ENCODE measurements at places on chromosomes 7 and 10.
A peak's percentile ranks its signal among the peaks of the same experiment; 100 is the strongest.

DNA sequence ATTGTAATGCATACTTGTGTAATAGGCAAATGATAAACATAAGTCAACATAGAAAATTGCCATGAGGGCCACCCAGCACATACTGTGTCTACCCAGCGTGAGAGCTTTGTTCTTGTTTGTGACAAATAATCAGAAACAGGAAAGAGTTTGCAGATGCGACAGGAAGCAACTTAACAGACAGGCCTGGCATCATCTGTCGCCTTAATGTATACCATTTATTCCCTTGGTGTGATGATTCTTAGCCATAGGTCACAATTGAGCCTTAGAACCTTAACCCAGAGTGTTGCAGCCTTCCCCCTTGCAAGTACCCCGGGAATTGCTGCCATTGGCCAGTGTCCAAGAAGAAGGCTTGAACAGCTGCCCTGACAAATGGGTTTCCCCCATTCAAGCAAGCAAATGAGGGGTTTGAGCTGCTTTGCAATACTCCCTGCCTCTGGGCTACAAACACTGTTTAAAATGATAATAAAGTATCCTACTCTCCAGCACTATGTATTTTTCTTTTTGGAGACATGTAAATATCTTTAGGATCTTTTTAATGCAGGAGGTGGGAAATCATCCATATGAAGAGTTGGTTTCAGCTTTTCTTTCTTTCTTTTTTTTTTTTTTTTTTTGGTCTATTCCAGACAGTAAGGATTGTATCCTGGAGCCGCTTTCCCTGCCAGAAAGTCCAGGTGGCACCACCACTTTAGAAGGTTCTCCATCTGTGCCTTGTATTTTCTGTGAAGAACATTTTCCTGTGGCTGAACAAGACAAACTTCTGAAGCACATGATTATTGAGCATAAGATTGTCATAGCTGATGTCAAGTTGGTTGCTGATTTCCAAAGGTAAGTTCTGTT, 80.0 kb downstream of the ZNF277 start:
- DNase-seq, result no peak

GRCh38 chr7:43568529-43568928, 14.4 kb upstream of the STK17A start:
- no peak for DNase-seq

DNA sequence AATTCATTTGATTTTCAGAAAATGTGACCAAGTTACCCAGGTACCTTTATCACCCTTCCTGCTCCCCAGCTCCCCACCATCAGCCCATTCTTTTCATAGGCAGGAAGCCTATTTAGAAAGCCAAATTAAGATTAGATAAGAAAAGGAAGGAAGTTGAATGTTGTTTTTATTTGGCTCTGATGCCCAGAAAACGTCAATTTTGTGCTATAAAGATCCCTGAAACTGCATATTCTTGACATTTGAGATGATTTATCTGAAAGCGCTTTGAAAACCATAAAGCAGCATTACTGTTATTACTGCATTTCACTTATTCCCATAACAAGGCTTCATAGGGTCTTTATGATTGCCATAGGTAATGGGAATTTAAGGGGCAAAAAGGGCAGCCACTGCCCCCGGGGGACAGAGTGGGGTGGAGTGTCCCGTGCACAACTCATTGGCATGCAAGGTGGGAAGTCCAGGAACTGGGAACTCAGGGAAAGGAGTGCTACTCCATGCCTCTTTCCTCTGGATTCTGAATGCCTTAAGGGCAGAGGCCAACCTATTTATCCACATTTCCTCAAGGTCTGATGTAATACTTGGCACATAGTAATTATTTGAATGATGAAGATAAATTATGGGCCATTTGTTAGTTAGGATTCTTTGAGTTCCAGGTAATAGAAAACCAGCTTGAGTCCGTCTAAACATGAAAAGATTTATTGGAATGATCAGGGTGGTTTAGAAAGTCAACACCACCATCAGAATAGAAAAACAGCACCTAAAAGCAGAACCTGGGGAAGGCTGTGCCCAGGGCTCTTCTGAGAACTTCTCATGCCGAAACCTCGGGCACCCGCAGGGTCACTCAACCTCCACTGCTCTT, 100.6 kb upstream of the ELMO1 start:
- DNase-seq, result no peak

DNA sequence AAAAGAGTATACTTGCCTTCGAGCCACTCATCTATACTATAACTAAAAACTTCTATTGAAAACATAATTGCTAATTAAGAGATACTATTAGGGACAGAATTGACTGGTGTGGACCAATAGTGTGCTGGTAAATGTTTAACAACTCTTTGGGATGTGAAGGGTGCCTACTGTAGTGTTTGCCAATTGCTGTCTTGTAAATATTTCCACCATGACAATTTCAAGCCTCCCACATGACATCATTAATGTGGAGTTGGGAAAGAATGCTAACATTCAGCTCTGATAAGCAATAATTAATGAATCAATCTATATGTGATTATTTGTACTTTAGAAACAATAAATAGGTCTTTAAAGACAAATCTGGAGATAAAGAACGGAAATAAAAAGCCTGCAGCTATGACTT, 136.8 kb downstream of the DGKB start:
- no peak for DNase-seq

DNA sequence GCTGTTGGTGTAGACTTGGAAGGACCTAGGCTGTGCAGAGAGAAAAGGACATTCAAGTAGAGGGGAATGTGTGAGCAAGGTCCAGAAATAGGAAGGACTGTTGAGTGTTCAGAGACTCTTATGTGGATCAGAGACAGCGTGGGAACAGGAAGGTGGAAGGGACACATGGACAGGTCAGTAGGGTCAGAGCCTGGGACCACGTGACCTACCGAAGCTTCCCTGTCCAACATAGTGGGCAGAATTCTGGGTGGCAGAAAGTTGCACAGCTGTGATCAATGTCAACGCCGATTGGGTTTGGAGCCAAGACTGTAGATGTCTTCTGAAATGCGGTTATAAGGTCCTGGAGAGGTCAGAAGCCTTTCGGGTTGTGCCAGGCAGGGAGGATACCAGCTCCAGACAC, 195.9 kb upstream of the MKI67 start:
- no peak for DNase-seq

- no peak for DNase-seq
Observed at GRCh38 chr10:68435803-68436202, 28.7 kb upstream of the RUFY2 start.

DNA sequence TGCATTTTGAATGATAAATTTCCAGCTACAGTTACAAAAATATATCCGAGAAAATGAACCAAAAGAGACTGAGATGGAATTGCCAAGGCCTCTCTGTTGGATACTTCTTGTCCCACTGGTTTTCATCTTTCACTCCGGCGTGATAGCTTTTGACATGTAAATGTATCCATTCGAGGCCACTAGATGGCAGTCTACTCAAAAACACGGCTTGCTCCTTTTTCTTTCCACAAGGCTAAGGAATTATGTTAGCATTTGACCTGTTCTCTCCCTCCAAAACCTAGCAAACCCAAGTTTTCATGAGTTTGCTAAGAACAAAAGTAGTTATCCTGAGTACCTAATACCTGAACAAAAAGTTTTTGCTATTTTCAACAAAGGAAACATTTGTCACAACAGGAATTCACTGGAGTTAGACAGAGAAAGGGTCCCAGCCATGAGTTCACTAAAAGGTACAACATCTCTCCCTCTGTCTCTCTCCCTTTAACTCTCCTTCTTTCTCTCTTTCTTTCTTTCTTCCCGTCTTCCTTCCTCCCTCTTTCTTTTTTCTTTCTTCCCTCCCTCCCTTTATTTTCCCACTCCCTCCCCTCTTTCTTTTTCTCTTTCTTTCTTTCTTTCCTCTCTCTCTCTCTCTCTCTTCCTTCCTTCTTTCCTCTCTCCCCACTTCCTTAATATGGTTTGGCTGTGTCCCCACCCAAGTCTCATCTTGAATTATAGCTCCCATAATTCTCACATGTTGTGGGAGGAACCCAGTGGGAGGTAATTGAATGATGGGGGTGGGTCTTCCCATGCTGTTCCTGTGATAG, 207.9 kb upstream of the MYO3A start:
- DNase-seq, result no peak

DNA sequence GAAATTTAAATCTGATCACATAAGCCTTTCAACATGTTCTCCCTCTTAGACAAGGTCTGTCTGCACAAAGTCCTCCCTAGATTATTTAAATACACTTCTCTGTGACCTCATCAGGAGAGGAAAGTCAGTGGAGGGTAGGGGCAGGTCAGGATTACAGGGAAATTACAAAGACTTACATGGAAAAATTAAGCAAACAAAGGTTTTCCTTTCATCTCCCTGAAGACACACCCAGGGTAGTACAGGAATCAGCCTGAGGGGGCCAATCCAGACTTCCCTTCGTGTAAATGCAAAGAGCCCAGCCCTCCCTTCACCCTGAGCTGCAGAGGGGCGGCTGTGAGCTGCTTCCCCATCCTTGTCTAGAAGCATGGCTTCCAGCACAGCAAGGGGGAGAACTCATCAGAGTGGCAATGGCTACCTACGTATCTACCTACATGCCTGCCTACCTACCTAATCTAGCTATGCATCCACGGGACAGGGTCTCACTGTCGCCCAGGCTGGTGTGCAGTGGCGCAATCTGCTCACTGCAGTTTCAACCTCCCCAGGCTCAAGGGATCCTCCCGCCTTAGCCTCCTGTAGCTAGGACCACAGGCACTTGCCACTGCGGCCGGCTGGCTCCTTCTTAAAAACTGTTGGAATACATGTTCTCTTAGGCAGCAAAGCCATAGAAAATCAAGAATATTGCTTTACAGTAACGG, 33.2 kb downstream of the PITRM1 start:
- no peak for DNase-seq

DNA sequence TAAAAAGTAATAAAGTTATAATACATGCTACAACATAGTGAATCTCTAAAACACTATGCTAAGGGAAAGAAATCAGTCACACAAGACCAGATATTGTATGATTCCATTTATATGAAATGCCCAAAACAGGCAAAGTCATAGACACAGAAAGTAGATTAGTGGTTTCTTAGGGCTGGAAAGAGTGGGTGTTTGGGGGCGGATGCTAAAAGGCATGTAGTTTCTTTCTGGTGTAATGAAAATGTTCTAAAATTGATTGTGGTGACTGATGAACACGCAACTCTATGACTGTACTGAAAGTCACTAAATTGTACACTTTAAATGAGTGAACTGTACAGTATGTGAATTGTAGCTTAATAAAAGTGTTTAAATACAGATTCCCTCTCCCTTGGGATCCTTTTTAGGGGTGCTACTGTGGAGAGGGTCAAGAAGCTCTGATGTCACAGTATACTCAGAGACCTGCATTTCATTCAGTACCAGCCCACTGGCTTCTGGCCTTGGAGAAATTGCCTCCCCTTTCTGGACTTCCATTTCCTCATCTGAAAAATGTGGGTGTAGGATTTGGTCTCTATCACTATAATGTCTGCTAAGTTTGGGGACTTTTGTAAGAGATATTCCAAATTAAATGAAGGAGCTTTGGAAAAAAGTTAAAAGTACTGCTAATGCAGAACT, 46.4 kb downstream of the AOAH start:
- no peak for DNase-seq

- DNase-seq, result no peak
Observed at GRCh38 chr7:98423043-98423442, 22.2 kb upstream of the BAIAP2L1 start.

- no peak for DNase-seq
Observed at GRCh38 chr7:149444287-149444686, 16.6 kb downstream of the ZNF777 start.

- no peak for DNase-seq
Observed at GRCh38 chr7:50146692-50147091, 53.6 kb upstream of the ZPBP start.

- peak; percentile 45 for DNase-seq
Observed at GRCh38 chr10:119209035-119209735, 1.8 kb downstream of the GRK5 start.

GRCh38 chr10:11144626-11145494, 127.2 kb downstream of the CELF2 start:
- no peak for DNase-seq

DNA sequence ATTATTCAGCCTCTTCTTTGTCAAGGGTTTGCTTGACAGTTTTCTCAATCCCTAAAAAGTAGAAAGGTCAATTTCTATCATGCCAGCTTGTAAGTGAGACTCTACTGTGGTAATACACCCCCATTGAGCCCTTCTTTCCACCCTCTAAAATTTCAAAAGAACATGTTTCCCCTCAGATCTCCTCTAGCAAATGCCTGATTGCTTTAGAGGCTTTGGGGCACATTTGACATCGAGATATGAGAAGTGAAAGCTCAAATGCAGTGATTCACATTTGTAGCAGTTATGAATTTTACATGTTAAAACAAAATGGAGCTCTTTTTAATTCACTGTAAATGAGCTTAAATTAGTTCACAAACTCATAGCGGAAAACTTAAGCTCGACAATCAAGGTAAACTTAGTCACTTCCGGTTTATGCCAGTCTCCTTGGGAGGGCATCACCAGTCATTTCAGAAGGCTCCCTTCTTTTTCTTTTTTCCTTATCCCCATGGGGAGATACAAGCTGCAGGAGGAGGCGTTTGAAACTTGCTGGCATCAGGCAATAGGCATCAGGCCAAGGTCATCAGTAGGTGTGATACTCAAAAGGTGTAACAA, 55.3 kb upstream of the ADO start:
- no peak for DNase-seq

DNA sequence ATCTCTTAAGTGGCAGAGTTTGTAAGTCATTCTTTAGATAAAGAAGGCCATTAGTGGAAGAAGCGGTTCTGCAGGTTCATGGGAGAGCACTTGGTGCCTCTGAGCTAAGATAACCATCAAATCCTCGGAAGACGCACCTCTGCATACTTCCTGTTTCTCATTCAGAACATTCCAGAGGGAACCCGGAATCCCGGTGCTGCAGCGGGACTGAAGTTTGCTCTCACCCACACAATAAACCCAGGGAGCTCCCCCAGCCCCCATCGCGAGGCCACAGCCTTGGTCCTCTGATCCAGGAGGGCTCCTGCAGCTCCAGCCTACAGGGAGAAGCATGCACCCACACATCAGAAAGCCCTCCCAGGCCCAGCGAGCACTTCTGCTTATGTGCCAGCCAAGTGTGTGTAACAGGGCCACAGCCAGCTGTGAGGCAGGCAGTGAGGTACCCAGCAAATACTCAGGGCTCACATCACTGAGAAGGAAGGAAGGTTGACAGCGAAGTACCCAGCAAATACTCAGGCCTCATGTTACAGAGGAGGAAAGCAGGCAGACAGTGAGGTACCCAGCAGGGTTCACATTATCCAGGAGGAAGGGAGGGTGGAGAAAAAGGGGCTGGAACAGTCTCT, 142.4 kb downstream of the DIP2C start:
- DNase-seq, result no peak

GRCh38 chr7:46286356-46286755, 365.3 kb upstream of the IGFBP3 start:
- no peak for DNase-seq

GRCh38 chr10:122703483-122704448, 4.1 kb upstream of the C10orf120 start:
- no peak for DNase-seq

- DNase-seq, result no peak
Observed at GRCh38 chr10:91541481-91541880, 91.4 kb downstream of the PPP1R3C start.

Data from CD4-positive, alpha-beta T cell treated with Interleukin-15 for 1 hour (primary cell).